Activated naive CD4-positive, alpha-beta T cell treated with anti-CD3 and anti-CD28 coated beads, Interleukin-2, amount 10 ng/mL, durations not matched to agents 7 days and 5 days (primary cell): ENCODE measurements at places on chromosomes 16 and 17.

DNA sequence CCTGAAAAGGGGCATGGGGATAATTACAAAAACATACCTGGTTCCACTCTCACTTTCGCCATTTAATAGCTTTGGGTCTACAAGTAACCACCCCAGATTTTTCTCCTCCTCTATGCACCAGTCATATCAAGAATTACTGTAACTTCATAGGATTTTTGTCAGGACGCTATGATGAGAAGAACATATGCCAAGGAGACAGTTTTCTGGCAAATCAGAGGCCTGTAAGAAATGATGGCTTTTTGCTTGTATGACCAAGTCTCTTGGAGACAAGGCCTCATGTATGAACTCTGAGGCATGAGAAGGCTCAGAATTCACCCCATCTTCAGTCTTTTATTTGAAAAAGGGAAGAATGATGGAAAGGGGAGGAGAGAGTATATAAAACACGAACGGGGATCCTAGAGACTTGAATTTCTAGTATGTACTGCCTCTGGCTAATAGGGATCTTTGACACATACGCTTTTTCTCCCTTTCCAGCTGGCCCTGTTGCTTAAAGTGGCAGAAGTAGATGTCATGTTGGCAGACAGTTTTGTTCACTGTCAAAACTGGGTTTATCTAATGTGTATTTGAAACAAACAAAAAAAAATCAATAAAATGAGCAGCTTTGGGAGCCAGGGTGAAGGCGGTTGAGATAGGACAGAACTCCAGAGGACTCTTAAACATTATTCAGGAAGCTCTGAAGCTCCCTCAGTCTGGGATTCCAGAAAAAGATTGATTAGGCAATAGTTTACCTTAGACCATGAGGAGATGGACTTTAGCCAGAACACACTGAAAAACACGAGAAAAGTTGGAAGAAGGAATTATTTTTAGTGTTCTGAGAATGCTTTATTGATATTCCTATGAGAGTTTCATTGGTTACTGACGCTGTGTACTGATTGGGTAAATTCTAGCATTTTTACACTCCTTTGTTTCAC is 656.6 kb downstream of the WWOX start:
- DNase-seq, result no peak

DNA sequence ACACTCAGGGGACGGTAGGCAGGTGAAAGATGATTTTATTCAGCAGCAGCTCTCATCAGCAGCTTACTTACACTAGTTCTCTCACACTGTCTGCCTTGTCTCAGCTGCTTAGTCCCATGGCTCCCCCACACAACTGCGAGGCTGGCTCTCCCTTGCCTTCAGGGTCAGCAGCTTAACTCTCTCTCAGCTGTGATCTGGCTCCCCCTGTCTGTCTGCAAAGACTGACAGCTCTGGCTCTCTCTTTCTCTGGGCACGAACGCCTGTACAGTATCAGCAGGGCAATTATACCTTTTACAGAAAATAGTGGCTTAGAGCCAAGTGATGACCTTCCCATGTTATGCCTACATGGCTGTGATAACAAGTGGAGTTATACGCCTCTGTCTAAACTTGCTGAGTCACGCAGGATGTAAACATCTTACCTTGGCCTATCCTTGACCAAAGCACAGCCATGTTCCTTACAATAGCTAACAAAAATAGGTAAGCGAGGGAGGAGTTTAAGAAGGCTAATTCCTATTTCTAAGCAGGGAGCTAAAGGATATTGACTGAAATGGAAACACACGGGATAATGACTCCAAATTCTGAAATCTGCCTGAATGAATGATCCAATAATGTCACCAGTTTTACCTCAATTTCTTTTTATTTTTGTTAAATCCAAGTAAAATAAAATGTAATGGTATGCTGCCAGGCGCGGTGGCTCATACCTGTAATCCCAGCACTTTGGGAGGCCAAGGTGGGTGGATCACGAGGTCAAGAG is 1.1 kb upstream of the NDUFAB1 start:
- DNase-seq, result peak; percentile 34

DNA sequence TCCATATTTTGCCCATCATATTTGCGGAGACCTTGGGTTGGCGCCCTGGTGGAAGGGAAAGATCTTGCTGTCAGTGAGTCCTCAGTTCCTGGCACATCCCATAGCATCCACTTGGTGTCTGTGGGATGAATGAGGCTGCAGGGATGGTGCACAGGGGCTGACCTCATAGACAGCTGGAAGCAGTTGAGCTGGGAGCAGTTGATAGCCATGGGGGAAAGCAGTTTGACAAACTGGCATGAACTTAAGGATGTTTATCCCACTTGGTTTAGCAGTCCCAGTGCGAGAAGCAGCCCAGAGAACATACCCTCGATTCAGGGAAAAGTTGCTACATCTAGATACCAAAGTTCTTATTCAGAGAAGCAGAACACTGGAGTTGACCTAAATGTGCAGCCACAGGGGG is 80.7 kb downstream of the SNX29 start:
- DNase-seq, result no peak

DNA sequence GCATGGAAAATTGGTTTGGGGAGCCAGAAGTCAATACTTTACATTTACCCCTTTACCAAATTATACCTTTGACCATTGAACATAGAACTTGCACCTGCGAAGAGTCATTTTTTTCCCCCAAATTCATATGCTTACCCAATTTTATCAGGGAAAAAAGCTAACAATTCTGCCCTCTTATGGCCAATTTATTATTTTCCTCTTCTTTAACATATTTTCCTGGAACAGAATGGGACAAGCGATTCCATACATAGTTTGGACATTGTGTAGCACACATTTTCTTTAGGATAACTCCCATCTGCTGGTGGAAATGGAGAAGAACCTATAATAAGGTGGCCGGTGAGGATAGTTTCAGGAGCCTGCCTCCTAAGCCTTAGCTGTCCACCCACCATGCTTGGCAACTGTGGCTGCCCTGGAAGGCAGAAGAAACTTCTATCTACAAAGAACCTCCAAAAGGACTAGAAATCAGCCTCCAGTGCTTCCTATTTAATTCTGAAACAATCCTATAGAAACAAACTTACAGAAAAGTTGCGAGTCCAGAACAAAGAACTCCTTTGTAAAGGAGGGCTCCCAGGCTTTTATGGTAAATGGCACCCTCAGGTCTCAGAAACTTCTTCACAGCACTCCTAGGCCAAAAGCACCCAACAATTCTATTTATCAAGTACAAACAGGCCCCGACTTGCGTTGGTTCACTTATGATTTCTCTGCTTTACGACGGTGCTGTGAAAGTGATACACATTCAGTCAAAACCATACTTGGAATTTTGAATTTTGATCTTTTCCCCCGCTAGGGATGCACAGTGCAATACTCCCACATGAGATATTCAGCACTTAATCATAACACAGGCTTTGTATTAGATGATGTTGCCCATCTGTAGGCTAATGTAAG is 64.1 kb upstream of the CACNG4 start:
- no peak for DNase-seq

DNA sequence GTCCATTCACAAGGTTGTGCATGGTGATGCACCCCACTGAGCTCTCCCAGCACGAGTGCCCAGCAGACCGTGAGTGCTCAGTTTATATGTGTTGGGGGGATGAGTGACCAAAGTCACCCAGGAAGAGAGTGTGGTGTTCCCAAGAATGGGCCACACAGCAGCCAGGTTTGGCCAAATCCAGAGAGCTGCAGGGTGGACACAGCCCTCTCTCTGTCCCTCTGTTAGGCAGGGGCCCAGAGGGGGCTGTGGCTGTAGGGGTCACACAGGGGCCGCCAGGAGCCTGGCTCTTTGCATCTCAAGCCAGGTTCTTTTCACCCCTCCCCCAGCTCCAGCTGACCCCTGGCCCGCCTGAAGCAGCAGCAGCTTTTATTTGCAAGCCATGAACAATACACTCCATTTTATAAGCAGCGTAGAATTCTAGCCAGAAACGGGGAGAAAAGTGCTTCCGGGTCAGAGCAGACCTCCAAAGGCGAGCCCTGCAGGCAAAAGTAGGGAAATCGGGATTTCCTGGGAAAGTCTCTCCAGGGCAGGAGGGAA is 13.3 kb downstream of the COTL1 start:
- no peak for DNase-seq

- DNase-seq, result peak; percentile 62
These were observed 12.9 kb downstream of the TRPV2 start for GRCh38 chr17:16428098-16428882.

DNA sequence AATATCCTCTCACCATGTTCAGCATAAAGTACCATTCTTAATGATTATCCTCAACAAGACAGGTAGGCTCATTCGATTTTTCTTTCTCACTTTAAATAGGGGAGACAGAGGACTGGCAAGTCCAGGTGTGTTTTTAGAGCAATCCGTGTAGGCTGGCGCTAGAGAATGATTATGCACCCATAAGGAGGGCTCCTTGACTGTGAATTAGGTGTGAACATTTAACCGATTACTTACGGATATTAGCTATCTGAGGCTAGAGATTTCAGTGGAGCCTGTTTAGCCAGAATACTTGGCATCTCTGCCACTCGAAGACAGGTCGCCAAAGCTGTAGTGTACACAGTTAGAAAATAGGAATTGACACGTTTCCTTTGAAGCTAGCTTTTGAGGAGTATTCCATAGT is 1.9 kb downstream of the SEC14L1 start:
- DNase-seq, result no peak

DNA sequence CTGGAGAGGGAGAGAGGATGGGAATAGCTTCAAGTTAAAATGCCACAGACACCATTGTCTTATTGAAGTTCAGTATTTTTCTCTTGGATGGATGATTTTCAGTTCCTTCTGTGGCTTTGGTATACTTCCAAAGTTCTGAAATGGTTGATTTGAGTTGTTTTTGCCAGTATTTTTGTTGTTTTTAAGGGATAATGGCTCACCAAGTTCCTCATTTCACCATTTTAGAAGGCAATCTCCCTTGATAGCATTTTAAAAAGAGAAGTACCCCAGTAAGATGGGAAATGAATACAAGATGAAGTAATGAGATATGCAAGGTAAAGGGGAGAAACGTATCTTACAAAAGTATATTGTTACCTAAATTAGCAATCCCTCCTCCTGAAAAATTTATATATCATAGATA is 18.5 kb upstream of the SPDYE4 start:
- no peak for DNase-seq

DNA sequence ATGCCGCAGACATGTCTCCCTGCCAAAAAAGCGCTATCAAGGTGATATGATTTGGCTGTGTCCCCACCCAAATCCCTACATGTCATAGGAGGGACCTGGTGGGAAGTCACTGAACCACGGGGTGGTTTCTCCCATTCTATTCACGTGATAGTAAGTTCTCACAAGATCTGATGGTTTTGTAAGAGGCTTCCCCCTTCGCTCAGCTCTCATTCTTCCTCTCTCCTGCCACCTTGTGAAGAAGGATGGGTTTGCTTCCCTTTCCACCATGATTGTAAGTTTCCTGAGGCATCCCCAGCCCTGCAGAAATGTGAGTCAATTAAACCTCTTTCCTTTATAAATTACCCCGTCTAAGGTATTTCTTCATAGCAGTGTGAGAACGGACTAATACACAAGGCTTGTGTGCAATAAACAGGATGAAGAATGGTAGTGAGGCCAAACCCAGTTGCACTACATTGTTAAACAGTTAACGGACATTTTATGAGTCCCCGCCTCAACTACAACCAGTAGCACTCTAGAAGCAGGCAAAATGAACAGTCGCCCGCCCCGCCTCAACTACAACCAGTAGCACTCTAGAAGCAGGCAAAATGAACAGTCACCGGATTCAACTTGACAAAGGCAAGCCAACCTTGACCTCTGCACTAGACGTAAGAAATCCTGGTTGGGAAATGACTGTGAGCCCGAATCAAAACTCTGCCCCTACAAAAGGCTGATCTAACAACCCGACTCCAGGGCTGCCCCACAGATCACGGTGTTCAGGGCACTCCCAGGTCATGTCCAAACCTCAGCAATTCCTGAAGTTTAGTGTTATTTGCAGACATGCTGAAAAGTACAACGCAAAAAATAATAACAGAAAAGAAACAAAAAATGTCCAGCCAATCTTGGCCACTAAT is 26.3 kb downstream of the VPS53 start:
- peak; percentile 36 for DNase-seq

DNA sequence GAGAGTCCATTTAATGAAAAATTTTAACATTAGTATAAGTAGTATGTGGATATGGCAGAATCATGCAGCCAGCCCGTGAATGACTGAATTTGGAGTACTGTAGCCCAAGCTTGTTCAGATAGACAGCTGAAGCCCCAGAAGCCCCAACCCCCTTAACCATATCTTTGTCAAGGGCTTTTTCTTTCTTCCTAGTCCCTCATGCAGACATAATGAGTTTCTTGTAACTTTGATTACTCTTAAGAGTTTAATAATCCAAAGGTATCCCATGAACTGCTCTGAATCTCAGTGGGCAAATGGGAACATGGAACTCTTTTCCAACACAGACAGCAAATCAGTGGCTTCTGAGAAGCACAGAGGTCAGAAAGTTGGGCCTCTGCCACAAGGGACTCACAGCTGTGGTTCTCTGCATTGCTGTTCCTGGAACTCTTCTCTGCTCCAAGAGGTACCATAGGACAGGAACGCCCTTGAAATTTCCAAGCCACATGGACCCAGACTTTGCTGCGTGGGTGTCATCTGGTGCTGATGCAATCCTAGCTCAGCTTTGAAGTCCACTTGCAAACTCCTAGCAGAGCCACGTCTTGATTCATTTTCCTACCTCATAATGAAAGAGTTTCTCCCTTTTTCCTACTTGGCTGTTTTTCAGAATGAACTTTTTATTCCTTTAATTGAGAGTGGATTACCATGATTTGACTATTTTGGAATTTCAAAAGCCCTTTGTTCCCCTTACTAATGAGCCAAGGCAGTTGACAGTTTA is 18.1 kb downstream of the LYRM1 start:
- DNase-seq, result no peak

- no peak for DNase-seq
These were observed 398.5 kb downstream of the HAPSTR1 start for GRCh38 chr16:9489835-9490467.

- no peak for DNase-seq
These were observed 34.9 kb upstream of the NLRP1 start for GRCh38 chr17:5619088-5619740.

- no peak for DNase-seq
These were observed 42.8 kb upstream of the GSE1 start for GRCh38 chr16:85570213-85570734.
